Effector memory CD4-positive, alpha-beta T cell (primary cell): ENCODE measurements at places on chromosomes 11 and 22.

- H3K27me3 ChIP-seq: no peaks in the 10 kb centered on the region
- no peak for DNase-seq
- no peak overlapping the region for H3K4me3 ChIP-seq
These were observed 444.9 kb downstream of the TBC1D22A start for GRCh38 chr22:47207387-47207786.

DNA sequence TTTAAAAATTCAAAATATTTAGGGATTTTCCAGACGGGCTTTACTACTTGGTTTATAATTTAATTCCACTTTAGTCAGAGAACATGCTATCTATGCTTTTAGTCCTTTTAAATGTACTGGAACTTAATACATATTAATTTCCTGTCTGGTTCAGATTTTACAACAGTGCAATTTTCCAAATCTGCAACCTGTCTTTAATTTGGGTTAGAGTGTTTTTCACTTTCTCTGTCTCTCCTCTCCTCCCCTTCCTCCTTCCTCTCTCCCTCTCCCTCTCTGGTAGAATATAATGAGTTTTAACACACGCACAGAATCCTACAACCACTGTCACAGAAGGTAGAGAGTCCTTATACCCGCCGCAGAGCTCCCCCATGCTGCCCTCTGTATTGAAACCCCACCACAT is 950.7 kb downstream of the BRD1 start:
- H3K4me3 ChIP-seq: no peak overlapping the region
- no peaks in the 10 kb centered on the region for H3K27me3 ChIP-seq
- H3K36me3 ChIP-seq: no peaks in the 10 kb centered on the region
- no peaks in the 10 kb centered on the region for H3K4me1 ChIP-seq
- no peak for DNase-seq

DNA sequence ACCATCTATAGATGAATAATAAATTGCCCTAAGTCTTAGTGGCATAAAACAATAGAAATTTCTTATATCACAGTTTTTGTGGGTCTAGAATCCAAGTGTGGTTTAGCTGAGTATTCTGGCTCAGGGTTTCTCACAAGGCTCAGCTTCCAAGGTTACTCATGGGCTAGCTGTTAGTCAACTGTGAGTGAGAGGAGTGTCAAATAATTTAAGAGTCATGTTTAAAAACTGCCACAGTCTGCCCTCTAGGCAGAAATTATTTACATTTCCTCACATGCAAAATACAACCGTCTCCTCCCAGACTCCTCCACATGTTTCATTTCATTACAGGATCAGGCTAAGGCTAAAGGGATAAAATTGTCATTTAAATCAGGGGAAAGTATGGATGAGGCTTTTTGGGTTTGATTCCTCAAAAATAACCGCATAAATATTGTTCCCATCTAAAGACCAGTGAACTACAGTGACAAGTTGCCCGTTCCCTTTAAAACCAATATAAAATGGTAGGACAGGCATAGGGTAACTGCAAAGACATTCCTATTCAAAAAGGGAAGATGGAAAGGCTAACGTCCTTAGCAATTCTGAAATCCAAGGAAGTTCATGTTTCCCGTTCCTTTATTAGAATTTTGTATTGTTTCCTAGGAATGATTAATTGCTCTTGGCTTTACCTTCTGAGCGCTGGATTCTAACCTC is 324.3 kb downstream of the DYNC2H1 start:
- no peak for DNase-seq
- H3K36me3 ChIP-seq: no peaks in the 10 kb centered on the region
- no peak overlapping the region for H3K27ac ChIP-seq
- H3K4me3 ChIP-seq: no peak overlapping the region
- no peaks in the 10 kb centered on the region for H3K4me1 ChIP-seq
- no peaks in the 10 kb centered on the region for H3K27me3 ChIP-seq

- H3K4me3 ChIP-seq: no peak overlapping the region
- H3K27me3 ChIP-seq: no peaks in the 10 kb centered on the region
- H3K4me1 ChIP-seq: no peaks in the 10 kb centered on the region
- no peak overlapping the region for H3K27ac ChIP-seq
- H3K36me3 ChIP-seq: no peaks in the 10 kb centered on the region
These were observed 90.4 kb upstream of the SHISAL1 start for GRCh38 chr22:44403166-44403565.

DNA sequence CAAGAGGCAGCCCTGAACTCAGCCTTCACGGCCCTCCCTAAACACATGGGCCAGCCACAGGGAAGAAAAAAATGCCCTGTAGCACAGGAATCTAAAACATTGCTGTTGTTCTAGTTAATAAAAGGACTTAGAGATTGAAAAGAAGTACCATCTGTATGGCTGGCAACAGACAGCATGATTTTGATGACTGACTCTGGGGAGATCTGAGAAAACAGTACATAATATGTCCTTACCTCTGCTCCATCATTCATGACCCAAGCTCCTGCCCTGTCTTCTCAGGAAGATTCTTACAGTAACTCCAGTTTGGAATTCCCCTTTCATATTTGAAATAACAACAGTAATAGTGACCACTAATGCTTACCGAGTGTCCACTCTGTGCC is 244.2 kb downstream of the ETS1 start:
- peaks cover 60% of the 10 kb centered on the region for H3K4me1 ChIP-seq
- H3K36me3 ChIP-seq: no peaks in the 10 kb centered on the region
- no peak for DNase-seq
- no peaks in the 10 kb centered on the region for H3K27me3 ChIP-seq
- H3K4me3 ChIP-seq: no peak overlapping the region
- H3K27ac ChIP-seq: peak overlapping the region; percentile 94

- H3K36me3 ChIP-seq: peaks cover 17% of the 10 kb centered on the region
- no peaks in the 10 kb centered on the region for H3K27me3 ChIP-seq
- H3K27ac ChIP-seq: no peak overlapping the region
- no peak overlapping the region for H3K4me3 ChIP-seq
- no peak for DNase-seq
These were observed 17.1 kb upstream of the C11orf96 start for GRCh38 chr11:43925063-43925931.
